ENCODE measurements at places on chromosomes 1 and 21.

DNA sequence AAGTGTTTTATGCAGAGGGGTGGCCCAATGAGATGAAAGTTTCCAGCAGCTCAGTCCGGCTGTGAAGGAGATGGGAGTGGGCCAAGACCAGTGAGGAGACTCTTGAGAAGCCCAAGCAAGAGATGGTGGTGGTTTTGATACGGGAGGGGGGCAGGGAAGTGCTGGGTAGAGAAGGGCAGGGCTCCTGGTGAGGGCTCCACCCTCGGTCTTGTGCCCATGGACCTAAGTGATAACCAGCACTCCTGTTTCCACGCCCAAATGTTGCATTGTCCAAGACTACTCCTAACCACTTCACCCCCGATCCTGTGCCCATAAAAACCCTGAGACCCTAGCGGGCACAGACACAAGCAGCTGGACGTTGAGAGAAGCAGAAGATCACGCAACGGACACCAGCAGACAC, 140.9 kb downstream of the MIS18A start:
- DNase-seq, result no peak

GRCh38 chr1:78047631-78048030, 1.9 kb downstream of the GIPC2 start:
- DNase-seq, result no peak

GRCh38 chr21:44911384-44912157, 9.1 kb downstream of the ITGB2 start:
- DNase-seq, result peak; percentile 54

DNA sequence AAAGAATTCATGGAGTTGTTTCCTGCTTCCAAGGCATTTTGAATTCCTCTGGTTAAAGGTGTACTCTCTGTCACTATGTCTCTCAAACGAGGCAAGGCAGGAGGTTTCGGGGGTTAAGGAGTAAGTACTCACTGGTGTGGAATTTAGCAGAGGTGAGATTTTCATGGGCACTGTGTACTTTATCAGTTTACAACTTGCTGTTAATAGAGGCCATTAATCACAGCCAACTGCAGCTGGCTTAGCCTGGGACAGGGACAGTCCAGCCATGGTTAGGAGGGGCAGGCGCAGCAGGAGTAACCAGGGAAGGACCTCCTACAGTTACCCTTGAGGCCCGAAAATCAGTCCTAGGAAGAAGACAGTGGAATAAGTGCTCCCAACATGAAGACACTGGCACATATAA, 18.1 kb upstream of the TMEM9 start:
- no peak for DNase-seq

DNA sequence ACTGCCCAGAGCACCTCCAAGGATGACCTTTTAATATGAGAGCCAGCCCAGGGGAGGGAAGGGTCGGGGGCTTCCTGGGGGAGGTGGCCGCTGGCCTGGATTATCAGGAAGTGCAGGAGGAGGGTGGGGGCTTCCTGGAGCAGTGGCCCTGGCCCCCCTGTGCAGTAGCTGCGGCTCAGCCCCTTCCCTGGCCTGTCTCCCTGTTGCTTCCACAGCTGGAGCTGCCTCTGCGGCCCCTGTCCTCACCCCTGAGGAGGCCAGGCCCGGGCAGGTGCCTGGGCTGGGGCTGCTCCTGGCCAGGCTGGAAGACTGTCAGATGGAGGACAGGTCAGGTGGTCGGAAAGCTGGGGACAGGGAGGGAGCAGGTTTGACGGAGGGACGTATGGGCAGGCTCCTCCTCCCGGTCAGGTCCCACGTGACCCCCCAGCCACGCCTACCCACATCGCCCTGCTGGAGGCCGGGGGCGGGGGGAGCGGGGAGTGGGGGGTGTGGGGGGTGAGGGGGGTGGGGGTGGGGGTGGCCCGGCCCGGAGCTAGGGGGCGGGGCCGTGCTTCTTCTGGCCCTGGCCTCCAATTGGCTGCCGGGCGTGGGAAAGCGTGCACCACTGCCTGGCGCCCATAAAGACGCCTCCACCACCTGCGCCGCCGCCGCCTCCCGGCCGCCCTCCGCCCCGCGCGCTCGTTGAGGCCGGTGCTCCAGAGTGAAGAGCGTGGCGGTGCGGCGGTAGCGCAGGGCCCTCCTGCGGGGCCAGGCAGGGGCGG, 10.2 kb upstream of the TNFRSF14 start:
- peak; percentile 95 for DNase-seq

- no peak for DNase-seq
Observed at GRCh38 chr1:239677362-239677761, 291.0 kb downstream of the CHRM3 start.

DNA sequence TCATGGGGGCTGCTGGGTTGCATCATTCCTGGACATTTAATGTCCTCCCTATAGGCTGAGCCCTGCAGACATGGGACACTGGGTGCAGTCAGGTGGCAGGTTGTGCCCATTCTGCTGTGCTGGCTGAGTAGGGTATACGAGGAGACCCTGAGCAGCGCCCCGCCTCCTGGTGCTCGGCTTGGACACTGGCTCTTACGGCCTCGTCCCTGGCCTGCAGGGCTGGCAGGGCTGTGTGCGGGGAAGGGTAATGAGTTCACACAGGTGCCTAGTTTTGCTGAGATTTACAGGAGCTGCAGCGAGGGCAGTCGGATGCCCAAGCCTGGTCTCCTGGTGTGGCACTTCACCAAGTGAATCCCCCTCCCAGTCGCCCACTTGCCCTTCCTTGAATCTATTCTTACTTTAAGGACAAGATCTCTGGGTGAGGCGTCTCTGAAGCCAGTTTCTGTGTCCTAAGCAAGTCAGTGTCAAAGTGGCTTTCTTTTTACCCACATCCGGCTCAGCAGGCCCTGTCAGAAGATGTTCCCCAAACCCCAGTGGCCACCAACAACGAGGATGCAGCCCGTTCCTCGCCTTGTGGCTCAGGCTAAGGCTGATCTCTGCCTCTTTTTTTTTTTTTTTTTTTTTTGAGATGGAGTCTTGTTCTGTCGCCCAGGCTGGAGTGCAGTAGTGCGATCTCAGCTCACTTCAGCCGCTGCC, 73.2 kb downstream of the MAN1C1 start:
- no peak for DNase-seq

GRCh38 chr1:174225499-174226204, 66.3 kb downstream of the RABGAP1L start:
- DNase-seq, result no peak

All from CD4-positive, alpha-beta T cell treated with Interferon gamma for 1 hour (primary cell).